NCI-H774 (cell line): ENCODE measurements at places on chromosomes 5 and 9.

DNA sequence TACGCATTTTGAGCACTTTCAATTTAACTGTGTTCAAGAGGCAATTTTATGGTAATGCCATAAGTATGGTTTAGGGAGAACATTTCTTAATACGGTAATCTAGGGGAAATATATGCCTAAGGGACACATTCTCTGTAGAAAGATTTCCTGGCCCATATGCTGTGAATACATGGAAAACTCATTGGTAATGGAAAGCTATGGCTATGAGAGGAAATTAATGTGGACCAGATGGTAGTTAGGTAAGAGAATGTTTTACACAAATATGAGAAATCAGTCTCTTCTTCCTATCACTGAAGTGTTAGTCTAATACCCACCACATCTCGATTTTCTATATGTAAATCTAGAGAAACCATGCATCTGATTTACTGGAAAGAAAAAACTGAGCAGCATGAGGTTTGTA, 105.0 kb downstream of the SEMA6A start:
- DNase-seq = no peak

DNA sequence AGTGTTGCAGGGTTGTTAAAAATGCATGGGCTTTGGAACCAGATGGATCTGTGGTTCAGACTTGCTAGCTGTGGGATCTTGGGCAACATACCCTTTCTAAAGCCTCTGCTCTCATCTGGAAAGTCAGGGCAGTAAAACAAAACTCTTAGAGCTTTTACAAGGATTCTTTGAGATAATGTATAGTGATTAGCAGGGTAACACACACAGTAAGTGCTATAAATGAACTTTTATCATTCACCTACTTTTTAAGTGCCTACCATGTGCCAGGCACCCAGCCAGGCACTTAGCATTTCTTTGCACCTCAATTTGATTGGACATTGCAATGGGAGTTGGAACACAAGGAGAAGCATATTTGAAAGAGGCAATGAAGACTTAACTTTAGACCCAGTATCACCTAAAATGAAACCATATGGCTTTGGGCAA, 208.6 kb upstream of the PAPPA start:
- DNase-seq = no peak

GRCh38 chr5:61273279-61273975, 58.6 kb upstream of the ZSWIM6 start:
- no peak for DNase-seq

- DNase-seq = no peak
These were observed 37.7 kb downstream of the TYRP1 start for GRCh38 chr9:12730927-12731326.

DNA sequence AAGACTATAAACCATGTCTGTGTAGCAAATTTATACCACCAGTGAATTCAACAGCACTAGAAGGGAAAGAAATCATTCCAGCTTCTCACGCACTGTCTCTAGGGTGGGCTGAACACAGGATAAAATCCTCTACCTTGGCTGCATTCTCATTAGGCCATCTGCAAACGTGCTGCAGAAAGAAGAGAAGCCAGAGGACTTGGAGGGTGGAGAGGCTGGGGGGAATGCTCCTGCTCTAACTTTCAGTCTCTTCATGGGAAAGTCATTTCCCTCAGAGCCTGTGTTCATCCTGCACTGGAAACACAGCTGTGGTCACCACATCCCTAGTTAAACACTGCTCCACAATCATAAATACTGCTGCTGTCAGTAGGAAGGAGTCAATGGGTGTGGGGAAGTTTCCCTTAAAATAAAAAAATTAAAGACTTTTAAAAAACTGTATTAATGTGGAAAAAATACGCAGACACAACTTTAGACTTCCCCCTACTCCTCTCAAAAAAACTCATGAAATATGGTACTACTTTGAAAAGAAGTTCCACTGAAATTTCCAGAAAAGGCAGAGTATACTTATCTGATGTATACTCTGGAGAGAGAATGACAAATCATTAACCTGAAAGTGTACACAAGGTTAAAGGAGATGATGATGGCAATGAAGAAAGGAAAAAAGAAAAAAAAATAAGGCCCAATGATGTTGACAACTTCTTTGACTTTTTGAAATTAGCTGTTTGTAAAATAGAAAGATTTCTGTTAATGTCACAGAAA, 46.8 kb downstream of the LHFPL2 start:
- no peak for DNase-seq

- DNase-seq = no peak
These were observed 568.3 kb downstream of the CSNK1G3 start for GRCh38 chr5:124080256-124080655.

DNA sequence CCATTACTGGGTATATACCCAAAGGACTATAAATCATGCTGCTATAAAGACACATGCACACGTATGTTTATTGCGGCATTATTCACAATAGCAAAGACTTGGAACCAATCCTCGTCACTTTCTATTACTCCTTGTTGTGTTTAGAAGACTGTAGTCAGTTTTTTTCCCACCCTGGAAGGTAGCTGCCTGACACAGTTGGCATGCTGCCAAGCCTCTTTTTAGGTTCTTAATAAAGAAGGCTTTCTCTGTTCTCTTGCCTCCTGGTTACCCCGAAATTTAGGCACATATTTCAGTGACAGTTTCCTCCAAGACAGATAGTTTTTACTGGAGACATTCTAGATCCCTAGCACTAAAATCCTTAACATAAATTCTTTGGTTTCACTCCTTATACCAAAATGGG, 205.4 kb upstream of the PCSK5 start:
- no peak for DNase-seq

DNA sequence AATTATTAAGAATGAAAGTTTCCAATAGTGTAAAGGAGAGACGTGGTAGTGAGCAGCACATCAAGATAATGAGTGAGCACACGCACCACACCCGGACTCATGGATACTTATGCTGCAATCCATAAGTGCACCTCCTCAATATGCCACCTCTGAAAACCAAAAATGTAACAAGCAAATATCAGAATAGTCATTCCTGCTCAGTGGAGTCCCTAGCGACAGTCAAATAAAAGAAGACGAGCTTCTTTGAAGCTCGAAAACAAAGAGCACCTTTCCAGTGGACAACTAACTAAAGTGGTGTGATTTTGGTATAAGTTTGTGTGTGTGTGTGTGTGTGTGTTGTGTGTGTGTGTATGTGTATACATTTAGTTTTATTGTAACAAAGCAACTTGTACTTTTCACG, 241.3 kb downstream of the DEPDC1B start:
- no peak for DNase-seq

DNA sequence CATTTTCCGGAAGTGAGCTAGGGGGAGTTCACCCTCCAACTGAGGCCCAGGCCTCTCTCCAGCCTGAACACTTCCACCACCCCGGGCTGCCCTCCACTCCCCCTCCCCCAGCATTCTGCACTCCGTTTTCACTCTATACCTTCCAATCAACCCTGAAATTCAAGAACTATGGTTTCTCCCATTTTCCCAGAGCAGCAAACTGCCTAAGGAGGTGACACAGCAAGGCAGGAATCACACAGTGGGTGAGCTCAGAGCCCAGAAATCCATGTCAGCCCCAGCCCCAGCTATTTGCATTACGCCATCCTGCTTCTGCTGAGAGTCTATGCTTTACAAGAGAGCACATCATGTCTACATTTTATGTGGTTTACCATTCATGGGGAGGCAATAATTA, 11.9 kb downstream of the MSX2 start:
- DNase-seq = no peak

- DNase-seq = peak; percentile 48
These were observed 17.5 kb downstream of the WHRN start for GRCh38 chr9:114487607-114488300.

DNA sequence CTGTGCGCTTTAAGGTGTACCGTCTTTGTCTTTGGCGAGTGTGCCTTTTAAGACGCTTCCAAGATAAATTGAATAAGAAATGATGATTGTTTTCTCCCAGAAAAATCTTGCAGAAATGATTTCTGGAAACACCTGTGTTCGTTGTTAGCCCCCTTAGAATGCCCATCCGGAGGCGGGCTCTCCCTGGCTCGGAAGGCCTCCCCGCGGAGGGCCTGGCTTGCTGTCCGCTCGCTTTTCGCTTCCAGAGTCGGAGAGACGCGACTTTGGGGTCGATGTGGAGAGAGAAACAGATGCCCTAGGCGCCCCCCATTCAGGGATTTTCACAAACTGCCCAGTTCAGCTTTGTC, 23.9 kb downstream of the LECT2 start:
- no peak for DNase-seq

GRCh38 chr5:91052977-91053740, 330.0 kb downstream of the ARRDC3 start:
- DNase-seq = no peak

- peak; percentile 82 for DNase-seq
These were observed 71.5 kb downstream of the ABCA1 start for GRCh38 chr9:104856413-104856941.

GRCh38 chr9:74973714-74974113, 21.0 kb upstream of the C9orf40 start:
- no peak for DNase-seq

DNA sequence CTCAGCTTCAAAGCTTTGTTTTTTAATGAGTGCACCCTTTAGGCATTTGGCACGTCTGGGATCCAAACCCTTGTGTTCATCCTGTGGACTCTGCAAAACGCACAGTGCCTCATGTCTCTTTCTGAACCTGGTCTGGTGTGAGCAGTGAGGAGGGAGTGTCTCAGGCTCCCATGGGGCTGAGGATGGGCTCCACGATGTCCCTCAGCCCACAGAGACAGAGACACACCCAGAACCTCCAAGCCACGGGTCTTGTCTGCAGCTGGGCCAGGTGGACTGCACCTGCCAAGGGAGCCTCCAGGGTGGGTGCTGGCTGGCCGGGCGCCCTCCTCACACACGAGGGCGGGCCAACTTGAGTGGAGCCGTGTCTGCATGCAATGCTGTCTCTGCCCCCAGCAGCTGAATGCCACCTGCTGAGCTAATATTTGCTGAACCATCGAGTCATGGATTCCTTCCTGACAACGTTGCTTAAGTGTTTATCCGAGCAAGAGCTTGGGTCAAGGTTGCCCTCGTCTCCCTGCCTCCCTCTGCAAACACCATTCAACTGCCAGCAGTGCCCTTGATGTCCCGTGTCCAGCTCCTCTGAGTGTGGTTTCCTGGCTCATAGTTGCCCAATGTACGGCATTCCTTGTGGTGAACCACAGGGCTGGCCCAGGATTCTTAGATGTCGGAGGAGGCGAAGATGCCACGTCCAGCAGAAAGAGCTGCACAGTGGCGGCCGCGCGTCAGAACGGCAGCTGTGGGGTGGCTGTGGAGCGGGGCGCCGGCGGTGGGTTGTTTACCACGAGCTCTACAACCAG, 31.4 kb upstream of the LPCAT1 start:
- peak; percentile 96 for DNase-seq

GRCh38 chr9:129131300-129132145, 20.3 kb downstream of the PTPA start:
- peak; percentile 40 for DNase-seq

GRCh38 chr9:76181020-76181641, 213.1 kb downstream of the RFK start:
- DNase-seq = no peak

- DNase-seq = peak; percentile 51
These were observed 683.3 kb downstream of the MAT2B start for GRCh38 chr5:164188733-164189148.

GRCh38 chr5:143205386-143205785, 198.1 kb downstream of the NR3C1 start:
- no peak for DNase-seq

- no peak for DNase-seq
These were observed 81.4 kb downstream of the SPATA31C2 start for GRCh38 chr9:88056876-88057275.

DNA sequence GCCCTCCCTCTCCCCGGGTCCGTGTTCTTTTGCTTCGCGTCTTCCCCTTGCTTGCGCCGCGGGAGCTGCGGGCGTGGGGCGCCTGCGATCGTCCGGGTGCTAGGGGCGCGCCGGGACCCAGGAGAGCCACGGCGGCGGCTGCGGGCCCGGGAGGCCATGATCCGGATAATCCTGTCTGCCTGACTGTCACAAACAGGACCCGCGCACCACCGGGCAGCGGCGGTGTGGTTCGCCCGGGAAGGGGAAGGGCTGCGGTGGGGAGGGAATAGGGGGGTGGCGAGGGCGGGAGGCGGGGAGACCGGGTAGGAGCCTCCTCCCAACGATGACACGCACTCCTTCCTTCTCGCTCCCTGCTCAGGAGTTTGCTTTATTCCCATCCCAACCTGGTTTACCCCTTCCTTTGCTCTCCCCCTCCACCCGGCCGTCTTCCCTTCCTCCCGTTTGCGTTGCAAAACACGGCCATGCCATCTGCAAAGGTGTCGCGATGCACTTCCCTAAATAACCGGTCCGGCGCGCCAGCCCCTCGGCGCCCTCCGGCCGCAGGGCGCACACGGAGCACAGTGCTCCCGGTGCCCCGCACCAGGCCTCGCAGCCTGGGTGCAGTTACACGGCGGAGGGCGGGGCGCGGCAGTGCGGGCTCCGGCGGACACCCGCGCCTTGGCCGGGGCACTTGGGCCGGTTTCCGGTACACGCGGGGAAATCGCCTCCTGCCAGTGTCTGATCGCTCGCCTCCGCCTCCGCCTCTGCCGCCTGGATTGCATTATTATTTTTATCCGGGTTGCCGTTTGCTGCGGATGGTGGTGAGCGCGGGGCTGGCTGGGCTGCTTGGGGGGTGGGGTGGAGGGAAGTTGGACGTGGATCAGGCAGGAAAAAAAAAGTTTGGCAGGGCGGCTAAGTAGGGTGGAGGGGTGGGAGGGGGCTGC, 1.5 kb downstream of the SMARCA2 start:
- DNase-seq = peak; percentile 57

DNA sequence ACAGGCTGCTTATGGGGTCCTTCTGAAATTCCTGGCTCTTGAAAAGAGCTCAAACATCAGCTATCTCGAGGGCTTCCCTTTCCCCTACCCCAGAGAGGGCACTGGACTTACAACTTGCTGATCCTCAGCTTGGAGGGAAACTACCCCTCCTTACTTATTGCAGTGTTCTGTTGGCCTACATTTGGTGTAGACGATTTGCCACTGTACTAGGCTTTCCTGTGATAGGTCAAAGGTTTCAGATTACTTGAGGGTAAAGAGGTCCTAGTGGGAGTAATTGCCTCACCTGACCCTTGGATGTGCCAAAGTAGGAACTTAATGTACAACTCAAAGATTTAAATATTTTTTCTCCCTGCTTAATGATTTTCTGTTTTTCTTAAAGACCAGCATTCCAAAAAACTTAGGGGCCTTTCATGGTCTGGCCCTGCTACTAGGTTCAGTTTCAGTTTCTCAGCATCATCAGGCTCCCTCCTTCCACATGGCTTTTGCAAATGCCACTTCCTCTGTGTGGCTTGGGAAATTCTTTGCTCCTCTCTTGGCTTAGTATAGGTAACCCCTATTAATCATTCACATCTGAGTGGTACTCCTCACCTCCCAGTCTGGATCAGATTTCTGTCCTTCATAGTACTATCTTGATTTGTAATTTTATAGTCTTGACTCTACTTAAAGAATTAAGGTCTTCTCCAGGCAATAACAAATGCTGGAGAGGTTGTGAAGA, 32.4 kb downstream of the CYSTM1 start:
- no peak for DNase-seq

DNA sequence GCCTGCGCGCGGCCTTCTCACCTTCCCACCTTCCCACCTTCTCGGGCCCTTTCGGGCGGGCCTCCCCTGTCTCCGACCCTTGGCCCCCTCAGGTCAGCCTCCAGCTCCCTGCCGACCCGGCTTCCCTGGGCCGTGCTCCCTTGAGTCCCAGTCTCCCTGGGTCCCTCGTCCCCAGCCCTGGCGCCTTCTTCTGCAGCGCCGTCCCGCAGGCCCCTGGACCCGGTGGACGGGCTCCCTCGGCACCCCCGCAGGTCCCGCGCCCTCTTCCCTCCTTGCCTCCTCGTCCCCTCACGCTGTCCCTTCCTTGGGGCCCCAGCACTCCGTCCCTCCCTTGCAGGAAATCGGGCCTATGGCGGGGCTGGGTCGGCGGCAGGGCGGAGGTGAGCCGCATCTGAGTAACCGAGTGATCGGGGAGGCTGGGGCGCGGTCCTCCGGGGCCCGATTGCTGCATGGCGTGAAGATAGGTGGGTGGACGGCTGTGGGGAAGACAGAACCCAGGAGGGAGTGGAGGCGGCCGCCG, 7.6 kb downstream of the ARPC5L start:
- no peak for DNase-seq
